DMS 273 treated with DMSO at 0.1 percent for 48 hours (cell line): ENCODE measurements at places on chromosomes 3 and 15.

DNA sequence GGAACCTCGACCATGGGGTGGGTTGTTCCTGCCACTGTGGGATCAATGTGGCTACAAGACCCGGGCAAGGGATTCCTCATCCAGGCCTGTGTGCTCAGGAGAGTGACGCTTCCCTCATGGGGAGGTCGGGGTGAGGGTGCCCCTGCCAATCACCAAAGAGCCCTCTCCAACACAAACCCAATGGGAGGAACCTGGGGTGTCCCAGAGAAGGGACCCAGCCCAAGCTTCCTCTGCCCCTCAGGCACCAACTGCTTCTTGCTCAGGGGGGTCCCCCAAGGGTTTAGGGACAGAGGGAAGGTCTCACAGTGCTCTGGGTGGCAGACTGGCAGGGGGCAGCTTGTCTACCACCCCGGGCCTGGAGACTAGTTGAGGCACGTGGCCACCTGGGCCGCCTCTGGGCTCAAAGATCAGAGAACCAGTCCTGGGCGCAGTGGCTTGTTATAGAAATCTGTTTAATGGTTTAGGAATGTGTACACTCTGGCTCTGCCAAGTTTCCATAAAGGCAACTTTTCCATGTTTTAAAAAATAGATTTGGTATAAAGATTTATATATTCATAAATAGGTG, 26.6 kb downstream of the GP9 start:
- no peak for DNase-seq

DNA sequence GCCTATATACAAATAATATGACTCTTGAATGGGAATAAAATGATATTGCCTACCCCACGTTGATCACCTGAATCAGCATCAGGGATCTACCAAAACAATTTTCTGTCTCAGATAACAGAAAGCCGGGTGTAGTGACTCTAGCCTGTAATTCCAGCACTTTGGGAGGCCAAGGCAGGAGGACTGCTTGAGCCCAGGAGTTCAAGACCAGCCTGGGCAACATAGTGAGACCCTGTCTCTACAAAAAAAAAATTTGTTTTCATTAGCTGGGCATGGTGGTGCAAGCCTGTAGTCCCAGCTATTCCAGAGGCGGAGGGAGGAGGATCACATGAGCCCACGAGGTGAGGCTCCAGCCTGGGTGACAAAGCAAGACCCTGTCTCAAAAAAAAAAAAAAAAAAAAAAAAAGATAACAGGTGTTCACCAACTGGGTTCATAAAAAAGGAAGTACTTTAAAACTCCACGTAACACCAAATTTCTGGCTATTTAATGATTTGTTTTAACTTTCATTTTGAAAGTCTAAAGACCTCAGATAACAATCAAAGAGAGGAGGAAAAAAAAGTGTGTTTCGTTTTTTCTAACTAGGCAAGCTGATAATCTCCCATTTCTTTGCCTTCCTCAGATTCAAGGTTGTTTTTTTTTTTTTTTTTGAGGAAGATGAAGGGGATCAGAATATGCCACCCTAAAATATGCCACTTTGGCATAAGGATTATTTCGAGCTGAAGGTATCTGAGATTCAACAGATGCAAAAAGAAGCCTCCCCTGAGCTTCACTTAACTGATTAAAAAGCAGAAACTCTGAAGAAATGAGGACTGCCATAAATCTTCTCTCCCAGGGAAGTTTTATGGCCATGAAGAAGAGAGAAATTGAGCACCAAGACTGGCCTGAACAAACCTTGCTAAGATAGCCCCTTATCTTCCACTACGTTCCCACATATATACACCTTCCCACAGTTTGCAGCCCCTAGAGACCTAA, 44.1 kb downstream of the TRANK1 start:
- no peak for DNase-seq

DNA sequence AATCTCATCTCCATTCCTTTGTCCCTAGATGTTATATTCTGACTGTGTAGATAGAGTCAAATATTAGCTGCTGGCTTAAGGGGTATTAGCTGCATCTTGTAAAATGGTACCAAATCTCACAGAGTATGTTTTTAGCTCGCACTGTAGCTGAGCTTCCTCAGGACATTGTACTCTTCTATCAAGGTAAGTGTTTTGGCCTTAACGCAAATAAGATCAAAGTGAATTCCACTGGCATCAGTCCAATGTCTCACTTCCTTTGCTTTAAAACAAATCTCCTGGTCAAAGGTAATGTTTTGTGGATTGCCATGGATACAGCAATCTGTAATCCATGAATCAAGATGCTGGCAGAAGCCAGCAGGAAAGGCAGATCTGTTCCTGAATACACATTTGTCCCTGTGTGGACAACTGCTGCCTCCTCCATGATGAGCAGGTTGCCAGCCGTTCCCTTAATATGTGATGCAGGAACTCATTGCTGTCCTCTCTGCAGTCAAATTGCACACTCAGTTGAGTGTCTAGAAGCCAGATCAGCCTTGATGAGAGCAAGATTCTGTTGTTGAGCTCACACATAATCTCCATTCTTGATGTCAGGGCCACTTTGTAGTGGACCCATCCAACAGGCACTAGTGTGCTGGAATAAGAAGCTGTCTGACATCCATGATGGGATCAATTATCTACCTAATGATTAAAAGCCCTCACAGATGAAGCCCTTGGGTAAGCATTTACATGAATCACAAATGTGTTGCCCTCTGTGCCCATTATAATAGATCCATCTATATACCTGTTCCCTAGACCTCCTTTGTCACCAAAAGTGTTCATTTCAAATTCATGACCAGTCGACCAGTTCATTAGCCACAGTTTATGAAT, 96.6 kb upstream of the AGTR1 start:
- DNase-seq = no peak

DNA sequence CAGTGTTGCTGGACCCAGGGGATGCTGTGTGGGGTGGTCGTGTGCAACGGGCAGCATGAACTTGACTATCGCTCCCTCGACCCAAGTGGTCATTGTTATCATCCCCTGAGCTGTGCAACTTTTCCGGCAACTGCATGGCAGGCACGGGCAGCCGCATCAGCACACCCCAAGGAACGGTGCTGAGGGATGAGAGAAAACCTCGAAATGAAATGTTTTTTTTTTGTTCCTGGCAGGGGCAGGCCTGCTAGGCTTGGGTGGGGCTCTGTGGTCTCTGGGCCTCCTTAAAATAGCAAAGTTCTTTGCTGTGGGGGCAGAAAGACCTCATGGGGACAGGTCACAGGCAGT, 51.4 kb downstream of the CORO2B start:
- no peak for DNase-seq

DNA sequence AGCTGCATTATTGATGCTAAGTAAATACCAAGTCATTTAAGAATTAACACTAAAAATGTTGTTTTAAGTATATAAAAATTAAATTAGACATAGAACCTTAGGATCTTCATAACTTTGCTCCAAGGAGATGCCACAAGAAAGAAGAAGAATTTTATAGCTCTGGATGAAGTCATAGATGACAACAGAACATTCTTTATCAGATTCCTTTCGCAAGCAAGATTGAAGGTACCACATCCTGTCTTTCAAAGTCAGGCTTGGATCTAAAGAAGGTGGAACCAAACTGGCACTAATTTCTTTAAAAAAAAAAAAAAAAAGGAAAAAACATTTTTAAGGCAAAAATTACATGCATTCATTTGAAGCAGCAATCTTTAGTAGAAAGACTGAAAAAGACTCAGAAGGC, 62.5 kb downstream of the POLQ start:
- DNase-seq = no peak

- DNase-seq = no peak
These were observed 181.8 kb downstream of the PDCD6IP start for GRCh38 chr3:33980252-33980651.

- no peak for DNase-seq
These were observed 390.1 kb downstream of the IL20RB start for GRCh38 chr3:137347817-137348368.

DNA sequence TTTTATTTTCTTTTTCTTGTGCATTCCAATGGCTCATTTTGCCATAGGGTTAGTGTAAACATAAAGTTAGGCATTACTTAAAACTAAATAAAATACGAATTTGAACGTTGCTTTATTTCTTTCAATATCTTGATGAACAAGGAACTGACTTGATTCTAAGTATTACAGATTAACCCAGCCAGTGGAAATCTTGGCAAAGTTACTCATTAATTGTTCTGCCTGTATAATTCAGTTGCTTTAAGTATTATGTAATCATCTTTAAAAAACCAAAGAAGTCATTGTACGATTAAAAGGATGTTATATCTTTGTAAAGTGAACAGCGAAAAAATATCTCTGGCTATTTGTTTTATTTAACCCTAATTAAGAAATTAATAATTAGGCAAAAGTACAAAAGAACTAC, 737.9 kb upstream of the BCHE start:
- no peak for DNase-seq

- no peak for DNase-seq
These were observed 600.8 kb upstream of the ROBO1 start for GRCh38 chr3:80368616-80369015.

- DNase-seq = no peak
These were observed 43.9 kb downstream of the THBS1 start for GRCh38 chr15:39624806-39625205.

DNA sequence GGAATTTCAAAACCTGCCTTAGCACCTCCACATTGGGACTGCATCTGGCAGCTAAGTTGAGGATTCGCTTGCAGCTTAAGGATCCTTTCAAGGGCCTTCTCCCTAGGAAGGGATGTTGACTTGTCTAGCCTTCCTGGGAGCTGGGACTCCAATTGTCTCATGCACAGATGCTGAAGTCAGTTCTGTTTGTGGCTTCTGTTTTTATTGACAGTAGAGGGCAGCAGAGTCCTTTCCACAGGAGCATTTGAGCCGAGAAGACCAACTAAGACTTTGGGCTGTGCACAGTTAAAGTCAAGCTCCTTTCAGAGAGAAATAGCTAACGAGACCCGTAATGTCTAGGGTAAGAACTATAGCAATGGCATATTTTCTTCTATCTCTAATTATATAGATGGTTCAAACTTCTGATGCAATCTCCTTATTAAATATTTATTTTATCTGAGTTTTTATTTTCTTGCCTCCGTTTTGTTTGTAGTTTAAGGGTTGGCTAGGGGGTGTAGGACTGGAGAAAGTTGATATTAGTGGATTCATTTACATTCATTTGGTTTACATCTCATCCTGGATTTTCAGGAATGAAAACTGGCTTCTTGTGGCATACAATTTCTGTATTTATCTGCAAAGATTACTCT, 59.7 kb upstream of the KBTBD8 start:
- peak; percentile 1 for DNase-seq

DNA sequence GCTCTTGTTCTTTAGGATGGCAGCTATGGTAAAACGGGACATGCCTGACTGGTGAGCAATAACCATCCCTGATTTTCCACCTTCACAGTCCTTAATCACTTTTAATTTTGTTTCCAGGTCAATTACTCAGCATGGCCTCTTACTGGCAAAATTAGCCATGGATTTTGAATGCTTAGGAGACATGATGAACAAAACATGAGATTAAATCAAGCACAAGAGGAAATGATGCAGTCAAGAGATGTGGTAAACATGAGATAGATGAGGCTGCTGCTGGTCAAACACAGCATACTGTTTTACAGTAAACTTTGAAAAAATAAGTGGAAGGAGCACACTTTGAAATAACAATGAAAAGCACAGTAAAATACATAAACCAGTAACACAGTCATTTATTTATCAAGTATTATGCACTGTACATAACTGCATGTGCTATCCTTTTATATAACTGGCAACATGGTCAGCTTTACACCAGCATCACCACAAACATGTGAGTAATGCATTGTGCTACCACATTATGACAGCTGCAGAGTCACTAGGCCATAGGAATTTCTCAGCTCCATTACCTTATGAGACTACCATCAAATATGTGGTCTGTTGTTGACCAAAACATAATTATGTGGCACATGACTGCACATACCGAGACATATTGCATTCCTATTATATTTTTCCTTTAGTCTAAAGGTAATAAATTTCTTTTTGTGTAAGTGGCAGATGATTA, 30.1 kb upstream of the ZNF502 start:
- DNase-seq = no peak

- no peak for DNase-seq
These were observed 15.0 kb upstream of the SPTBN5 start for GRCh38 chr15:41908736-41909461.

DNA sequence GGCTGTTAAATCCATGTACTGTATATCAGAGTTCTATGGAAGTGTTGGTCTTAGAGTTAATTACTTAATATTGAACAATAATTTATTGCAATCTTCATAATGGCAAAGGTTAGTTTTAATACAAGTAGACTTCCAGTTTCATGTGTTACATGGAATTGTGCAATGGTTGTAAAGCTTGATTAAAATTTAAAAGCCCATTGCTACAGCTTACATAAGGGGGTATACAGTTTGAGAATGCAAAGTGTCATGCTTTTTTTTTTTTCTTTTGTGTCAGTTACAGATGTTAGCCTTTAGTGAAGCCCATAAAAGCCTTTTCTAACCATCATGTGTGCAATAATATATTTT, 22.0 kb downstream of the CNOT10 start:
- no peak for DNase-seq

GRCh38 chr15:63231206-63231605, 41.8 kb downstream of the RAB8B start:
- no peak for DNase-seq

GRCh38 chr3:71536376-71536965, 47.1 kb downstream of the FOXP1 start:
- no peak for DNase-seq

DNA sequence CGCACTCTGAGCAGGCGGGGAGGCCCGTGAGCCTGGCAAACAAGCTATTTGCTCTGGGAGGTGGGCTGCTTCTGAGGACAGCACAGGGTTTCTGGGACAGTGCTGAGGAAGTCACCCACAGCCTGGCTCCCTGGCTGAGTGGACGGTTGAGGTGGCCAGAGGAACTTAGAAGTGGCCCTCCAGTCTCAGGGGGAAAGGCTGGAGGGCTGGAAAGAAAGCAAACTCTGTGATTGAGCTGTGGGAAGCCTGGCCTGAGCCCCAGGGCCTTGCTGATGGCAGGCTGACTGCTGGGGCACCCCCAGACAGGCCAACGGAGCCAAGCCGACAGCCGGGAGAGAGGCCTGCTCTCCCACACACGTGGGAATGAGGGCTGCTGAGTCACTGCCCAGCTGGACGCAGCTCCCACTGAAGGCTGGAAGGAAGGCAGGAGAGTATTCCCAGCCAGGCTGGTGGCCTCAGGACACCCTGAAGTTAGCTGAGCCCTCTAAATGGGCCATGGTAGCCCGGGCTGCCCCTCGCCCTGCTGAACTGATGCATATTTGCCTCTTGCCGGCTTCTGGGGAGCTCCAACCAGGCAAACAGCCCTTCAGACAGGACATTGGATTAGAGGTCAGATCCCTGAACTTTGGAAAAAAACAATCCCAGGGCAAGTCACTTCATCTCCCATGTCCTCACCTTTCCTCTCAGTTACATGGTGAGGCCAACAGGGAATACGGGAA, 98.0 kb upstream of the TLE3 start:
- peak; percentile 46 for DNase-seq

- no peak for DNase-seq
These were observed 31.6 kb downstream of the LRIG1 start for GRCh38 chr3:66469220-66469640.

- DNase-seq = no peak
These were observed 48.0 kb downstream of the ARHGEF26 start for GRCh38 chr3:154168998-154169795.

DNA sequence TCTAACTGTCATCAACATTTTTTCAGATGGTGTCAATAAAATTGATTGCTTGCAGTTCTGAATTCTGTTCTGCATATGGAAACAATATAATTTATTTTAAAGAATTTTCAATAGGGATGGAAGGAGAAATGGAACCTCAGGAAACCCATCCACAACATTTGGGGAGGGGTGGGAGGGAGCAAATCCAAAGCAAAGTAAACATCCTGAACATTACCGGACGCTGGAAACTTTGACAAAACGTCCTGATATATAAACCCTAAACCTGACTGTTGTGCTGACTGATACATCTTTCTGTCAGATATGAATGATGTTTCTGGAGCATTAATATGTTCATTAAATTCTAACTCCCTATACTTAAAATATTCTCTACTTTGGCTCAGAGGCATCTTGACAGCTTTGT, 479.0 kb downstream of the FOXP1 start:
- DNase-seq = no peak
